WERI-Rb-1 (cell line): ENCODE measurements at places on chromosomes 16 and 17.

DNA sequence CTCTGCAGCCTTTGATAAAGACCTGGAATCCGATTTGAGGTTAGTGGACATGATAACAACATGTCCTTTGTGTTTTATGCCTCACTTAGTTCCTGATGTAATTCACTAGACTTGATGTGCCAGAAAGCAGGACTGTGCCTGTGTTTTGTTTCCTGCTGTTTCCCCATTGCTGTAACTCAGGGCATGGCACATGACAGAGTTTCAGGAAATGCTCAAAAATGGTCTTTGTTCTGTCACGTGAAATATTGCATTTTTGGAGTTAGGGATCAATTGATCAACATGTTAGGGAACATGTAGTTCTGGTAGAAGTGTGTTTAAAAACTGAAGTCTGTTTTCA is 32.8 kb downstream of the DHX38 start:
- DNase-seq: no peak

- DNase-seq: no peak
Measured at GRCh38 chr17:19945009-19945626, 32.5 kb downstream of the AKAP10 start.

GRCh38 chr16:89103156-89103555 is 9.5 kb downstream of the ACSF3 start:
- DNase-seq: no peak

DNA sequence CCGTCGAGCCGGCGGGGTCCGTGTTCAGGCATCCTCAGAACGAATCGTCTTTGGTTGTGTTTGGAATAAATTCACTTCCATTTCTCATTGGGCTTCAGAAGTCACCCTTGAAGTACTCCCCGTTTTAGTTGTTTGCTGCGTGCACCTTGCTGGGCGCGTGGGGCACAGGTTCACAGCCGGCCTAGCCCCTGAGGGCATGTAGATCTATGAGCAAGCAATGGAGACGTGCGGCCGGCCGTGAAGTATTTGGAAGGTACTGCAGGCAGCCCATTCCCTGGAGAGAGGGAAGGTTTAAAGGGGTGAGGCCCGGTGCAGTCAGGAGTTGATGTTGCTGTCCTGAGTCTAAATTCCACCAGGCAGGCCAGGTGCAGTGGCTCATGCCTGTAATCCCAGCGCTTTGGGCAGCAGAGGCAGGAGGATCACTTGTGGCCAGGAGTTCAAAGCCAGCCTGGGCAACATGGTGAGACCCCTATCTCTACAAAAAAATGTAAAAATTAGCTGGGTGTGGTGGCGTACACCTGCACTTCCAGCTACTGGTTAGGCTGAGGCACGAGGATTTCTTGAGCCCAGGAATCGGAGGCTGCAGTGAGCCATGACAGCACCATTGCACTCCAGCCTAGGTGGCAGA is 714 bp downstream of the ACSF3 start:
- DNase-seq: no peak

GRCh38 chr16:75579281-75579834 is 13.2 kb downstream of the GABARAPL2 start:
- no peak for DNase-seq

GRCh38 chr17:77453613-77454241 is 313.0 kb downstream of the SEC14L1 start:
- DNase-seq: no peak

- no peak for DNase-seq
Measured at GRCh38 chr16:88965826-88966480, 11.1 kb downstream of the CBFA2T3 start.

DNA sequence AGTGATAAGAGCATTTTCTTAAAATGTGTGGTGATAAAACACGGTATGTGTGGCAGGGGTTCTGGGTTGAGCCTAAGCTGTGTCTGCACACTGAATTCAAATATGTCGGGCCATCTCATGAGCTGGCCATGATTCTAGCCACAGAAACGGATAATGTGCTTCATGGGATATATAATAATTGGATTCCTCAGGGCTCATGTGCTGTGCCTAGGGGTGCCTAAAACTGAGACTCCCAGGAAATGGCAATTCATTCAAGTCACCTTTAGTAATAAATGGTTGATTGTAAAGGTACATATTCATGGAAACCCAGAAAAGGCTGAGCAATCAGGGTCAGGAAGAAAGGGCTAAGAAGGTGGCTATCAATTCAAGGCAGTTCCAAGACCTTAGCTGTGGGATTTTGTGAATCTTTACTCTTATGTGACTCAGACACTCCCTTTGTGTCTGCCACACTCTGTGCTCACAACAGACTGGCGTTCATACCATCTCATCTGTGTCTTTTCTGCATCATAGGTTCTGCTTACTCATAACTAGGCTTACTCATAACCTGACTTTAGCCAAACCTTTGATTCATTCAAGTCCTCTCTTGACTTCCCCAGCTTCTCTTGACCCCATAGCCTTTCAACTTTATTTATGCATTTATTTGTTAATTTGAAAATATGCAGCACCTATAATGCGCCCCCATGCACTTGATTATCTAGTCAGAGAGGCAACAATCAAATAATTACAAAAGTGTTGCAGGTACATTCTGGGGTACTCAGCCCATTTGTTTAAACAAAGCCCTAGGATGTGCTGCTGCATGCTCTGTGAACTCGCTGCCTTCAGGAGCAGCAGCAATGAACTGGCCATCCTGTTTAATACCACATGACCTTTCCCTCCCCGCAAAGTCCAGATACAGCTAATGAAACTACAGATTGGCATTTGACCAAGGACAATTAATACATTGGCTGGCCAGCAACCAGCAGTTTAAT is 28.4 kb upstream of the MED13 start:
- no peak for DNase-seq

DNA sequence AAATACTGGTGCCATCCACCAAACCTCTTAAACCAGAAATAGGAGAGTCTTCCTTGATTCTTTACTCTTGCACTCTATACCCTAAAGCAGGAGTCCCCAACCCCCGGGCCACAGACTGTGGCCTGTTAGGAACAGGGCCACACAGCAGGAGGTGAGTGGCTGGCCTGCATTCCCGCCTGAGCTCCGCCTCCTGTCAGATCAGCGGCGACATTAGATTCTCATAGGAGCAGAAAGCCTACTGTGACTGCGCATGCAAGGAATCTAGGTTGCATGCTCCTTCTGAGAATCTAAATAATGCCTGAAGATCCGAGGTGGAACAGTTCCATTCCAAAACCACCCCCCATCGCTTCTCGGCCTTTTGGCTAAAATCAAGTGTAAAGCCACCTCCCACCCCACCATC is 30.3 kb upstream of the SRCIN1 start:
- DNase-seq: no peak

GRCh38 chr17:12046786-12047185 is 26.1 kb downstream of the MAP2K4 start:
- no peak for DNase-seq

DNA sequence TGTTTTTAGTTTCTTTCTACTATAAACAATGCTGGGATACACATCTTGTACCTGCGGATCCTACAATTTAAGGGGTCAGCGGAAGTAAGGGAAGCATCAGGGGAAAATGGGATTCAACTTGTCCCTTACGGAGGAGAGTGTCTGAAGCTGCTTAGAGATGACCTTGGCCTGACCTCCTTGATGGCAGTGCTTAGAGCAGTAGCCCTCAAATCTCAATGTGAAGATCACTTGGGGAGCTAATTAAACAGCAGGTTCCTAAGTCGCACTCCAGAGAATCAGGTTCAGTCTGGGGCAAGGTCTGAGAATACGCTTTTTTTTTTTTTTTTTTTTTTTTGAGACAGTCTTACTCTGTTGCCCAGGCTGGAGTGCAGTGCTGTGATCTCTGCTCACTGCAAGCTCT is 9.6 kb upstream of the METTL16 start:
- peak; percentile 67 for DNase-seq

GRCh38 chr17:40556198-40556661 is 9.0 kb downstream of the CCR7 start:
- DNase-seq: no peak
